ENCODE measurements at places on chromosomes 3 and 15.
A peak's percentile ranks its signal among the peaks of the same experiment; 100 is the strongest.

DNA sequence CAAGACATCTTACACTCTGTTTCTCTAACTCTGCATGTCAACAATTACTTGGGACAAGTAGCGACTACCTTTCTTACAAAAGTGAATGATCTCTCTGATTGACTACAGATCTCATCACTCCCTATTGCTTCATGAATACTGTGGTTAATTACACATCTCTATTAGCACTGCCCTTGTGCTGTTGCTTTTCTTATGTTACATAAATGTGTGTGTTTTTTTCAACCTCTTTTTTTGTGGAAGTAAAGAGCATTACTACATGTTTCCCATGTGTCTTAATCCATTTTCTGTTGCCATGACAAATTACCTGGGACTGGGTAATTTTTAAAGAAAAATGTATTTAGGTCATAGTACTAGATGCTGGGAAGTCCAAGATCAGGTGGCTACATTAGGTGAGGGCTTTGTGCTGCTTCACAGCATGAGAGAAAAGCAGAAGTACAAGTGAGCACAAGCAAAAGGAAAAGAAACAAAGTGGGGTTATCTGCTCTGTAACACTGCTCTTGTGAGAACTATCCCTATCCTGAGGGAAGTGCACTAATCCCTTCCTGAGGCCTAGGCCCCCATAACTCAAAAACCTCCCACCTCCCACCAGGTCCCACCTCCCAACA, 298.2 kb upstream of the SATB1 start:
- DNase-seq, result no peak

DNA sequence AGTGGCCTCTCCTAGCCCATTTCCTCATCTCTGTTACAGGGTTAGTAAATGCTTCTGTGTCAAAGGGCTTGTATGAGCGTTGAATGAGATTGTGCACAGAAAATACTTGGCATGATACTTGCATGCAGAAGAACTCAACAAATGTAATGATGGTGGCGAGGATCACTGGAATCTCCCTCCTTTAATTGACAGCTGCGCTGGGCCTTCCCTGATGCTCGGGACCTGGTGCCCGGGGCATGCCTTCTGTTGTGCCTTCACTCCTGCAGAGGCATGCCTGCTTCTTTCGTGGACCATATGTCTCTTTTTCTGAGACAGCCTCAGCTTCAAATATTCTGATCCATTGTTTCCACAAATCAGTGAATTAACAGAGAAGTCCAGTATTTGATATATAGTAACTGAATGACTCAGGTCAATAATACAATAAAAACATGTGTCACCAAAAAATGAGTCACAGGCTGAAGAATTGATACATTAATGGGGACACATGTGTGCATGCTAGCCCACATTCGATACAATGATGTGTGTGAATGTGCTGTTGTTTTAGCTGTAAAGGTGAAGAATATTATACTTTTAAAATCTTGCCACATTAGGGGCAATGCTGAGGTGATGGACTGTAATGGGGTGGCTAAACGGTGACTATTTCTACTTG, 243.3 kb upstream of the TBL1XR1 start:
- DNase-seq, result no peak

- DNase-seq, result peak; percentile 81
These were observed 131.5 kb upstream of the SATB1 start for GRCh38 chr3:18556503-18557135.

GRCh38 chr3:177746337-177746933, 549.2 kb upstream of the TBL1XR1 start:
- DNase-seq, result no peak
